ENCODE measurements at places on chromosomes 4 and X. TPM values are rescaled to one million over a fixed set of nuclear protein-coding genes. Genes with fewer than 3 reads are reported as not detected.

Gene PRKG2
- 0.16 TPM for total RNA-seq

Gene PCDH7
- total RNA-seq = 18.7 TPM

Gene ADAMTS3
- 4.5 TPM for total RNA-seq

Gene HSPA4L
- total RNA-seq = 4.9 TPM

Gene MGARP
- total RNA-seq = 14.9 TPM

Gene TMEM271
- total RNA-seq = not detected

Gene TBC1D8B
- 14.4 TPM for total RNA-seq

Gene CWH43
- total RNA-seq = not detected

Gene SPIN4
- total RNA-seq = 5.2 TPM

Gene HEPH
- 26.4 TPM for total RNA-seq
